Cortex of kidney (tissue), 1 donor: ENCODE measurements at places on chromosomes 7 and 10.

GRCh38 chr10:118547282-118547681 lies 48.2 kb downstream of the PRLHR start:
- no peak for DNase-seq

GRCh38 chr10:72260976-72261783 lies 12.5 kb upstream of the DDIT4 start:
- DNase-seq, result peak; percentile 50

DNA sequence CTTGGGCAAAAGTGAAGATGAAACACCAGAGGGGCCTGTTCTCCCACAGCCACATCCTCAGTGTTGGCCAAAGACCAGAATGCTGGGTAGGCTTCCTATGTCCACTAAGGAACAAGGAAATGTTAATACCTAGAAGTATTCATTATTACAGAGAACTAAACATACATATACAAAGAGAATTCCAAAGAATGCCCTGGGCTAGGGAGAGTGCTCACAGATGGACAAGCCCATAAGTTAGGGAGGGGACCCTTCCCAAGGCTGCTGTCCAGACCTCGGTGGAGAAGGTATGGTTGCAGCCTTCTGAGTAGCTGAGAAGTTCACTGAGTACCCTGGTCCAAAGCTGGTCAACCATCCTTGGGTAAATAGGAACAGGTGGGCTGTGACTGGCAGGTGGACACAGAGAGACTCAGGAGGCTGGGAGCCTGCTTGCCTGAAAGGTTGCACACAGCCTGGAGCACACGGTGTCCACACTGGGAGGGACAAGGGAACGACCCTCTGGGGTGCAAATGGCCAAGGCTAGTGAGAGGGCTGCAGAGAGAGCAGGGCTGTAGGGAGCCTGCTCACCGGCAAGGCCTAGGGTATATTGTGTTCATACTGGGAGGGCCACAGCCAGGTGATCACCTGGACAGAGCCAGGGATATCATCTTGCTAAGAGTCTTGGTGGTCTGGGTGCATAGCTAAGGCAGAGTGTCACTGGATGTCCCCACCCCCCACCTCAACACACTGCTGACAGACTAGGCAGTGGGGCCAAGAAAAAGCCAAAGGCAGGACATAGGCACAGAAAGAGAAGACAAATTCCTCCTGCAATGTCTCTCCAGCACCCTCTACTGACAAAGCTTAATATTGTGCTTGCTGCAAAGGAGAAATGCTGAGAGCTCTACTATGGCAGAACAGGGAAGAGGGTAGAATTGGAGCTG lies 40.3 kb downstream of the CPVL start:
- DNase-seq, result no peak

- DNase-seq, result no peak
These were observed 62.3 kb downstream of the LARP4B start for GRCh38 chr10:869171-869570.

GRCh38 chr10:120643351-120643750 lies 186.3 kb downstream of the PLPP4 start:
- no peak for DNase-seq

GRCh38 chr7:49580000-49580399 lies 193.4 kb upstream of the VWC2 start:
- DNase-seq, result no peak

DNA sequence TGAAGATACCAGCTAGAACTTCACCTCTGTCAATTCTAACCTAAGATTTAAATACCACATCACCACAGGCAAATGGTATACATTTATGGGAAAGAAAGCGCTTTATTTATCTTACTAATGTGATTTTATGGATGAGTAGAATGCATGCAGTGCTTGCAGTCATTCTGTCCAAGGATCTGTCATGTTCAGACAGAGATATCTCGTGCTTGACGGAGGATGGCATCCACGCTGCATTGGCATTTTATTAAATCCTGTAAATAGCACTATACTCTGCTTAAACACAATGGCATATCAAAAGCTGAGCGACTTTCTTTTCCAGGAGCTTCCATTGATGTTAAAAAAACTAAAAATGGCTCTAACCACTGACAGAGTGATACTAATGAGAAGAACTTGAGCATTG lies 133.7 kb upstream of the CAV2 start:
- DNase-seq, result no peak

GRCh38 chr7:17206349-17206905 lies 92.0 kb upstream of the AHR start:
- DNase-seq, result no peak

DNA sequence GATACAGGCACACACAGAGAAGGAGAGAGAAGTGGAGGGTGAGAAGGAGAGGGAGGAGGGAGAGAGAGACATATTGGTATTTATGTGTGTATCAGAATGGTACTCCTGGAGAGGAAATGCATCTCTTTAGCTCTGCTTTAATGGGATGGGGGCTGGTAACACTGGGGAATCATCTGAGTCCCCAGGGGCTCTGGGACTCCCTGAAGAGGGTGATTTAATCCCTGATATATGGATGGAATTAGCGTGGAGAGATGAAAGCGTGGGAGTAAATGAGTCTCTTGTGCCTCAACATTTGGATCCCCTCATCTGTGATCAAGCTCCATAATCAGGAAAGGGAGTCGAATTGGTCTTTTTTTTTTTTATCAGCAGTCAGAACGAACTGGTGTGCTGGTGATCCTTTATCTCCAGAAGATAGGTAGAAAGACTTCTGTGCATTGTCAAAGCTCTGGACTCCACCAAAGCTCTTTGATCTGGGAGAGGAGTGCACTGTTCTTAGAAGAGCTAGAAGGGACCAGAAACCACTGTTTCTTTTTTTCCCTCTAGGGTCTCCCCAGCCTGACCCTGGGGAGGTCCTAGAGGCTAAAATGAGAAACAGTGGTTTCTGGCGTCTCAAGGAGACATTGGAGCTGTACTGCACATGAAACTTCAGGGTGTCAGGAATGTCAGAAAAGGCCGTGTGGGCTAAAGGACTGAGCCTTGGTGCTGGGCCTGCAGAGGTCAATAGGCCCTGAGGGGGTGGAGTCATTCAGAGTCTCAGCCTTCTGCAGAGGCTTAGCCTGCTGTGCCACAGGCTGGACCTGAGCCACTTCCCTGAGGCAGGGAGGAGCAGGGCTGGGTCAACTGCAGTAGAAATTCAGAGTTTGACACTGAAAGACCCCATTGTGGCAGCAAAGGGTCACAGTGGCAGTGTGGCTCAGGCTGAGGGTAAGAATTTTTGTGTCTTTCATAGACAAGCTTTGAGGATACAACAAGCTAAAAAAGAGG lies 234.4 kb upstream of the SLC26A5 start:
- no peak for DNase-seq

- no peak for DNase-seq
These were observed 14.4 kb downstream of the MYO1G start for GRCh38 chr7:44964384-44964830.

GRCh38 chr7:23514755-23515154 lies 17.0 kb downstream of the TRA2A start:
- no peak for DNase-seq

DNA sequence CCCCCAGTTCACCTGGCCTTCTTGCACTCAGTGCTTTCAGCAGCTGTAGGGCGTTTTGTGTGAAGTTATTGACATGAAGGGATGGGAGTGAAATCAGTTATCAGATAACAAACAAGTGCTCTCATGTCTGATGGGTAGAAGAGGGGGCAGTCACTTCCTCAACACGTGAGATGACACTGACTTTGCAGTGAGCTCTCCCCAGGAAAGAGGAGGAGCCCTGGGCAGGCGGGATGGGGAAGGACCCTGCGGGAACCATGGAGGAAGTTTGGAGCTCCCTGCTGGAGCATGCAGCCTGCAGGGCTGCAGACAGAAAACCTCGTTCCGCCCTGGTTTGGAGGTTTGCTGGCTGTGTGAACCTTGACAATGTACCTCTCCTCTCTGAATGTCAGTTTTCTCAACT lies 38.7 kb downstream of the GPR26 start:
- no peak for DNase-seq

DNA sequence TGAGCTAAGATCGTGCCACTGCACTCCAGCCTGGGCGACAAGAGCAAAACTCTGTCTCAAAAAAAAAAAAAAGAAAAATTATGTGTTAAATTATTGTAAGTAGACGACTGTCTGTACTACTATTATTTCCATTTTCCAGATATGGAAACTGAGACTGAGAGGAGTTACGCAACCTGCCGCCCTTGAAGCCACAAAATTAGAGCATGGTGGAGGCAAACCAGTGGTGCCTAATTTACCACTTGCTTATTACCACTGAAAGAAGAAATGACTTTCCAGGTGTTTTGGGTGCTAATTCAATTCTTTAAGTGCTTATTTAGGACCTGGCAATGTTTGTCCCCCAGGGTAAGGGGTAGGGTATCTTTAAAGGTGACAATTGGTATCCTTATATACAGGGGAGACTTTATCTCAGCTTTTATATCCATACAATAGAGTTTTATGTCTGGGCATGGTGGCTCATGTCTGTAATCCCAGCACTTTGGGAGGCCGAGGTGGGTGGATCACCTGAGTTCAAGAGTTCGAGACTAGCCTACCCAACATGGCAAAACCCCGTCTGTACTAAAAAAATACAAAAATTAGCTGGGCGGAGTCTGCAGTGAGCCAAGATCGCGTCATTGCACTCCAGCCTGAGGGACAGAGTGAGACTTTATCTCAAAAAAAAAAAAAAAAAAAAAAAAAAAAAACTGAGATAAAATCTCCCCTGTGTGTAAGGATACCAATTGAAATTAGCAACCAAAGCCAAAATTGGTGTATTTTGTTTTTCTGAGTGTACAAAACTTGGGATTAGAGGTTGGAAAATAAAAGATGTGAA lies 16.6 kb upstream of the CAMK1D start:
- no peak for DNase-seq

GRCh38 chr7:47571331-47572093 lies 10.4 kb downstream of the TNS3 start:
- no peak for DNase-seq

DNA sequence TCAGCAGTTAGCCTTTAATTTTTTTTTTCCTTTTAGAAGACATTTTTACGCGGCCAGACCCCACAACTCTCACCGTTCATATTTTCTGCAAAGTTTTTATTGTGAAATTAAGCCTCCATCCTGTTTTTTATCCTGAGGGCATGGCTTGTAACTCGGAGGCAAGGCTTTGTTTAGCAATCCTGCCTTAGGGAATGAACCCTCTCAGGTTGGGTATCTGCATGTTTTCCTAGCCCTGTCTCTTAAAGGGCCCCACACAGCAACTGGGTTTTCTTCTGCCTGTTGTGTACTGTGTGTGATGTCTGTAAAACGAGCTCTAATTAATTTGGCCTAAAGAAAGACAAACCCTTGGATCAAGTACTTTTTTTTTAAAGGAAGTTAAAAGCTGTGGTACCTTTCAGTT lies 130.2 kb upstream of the COBL start:
- no peak for DNase-seq

GRCh38 chr10:71229726-71230655 lies 17.6 kb downstream of the UNC5B start:
- no peak for DNase-seq

- DNase-seq, result no peak
These were observed 4.7 kb downstream of the DDX56 start for GRCh38 chr7:44568771-44569560.
